ENCODE measurements at places on chromosomes 6 and 20.

DNA sequence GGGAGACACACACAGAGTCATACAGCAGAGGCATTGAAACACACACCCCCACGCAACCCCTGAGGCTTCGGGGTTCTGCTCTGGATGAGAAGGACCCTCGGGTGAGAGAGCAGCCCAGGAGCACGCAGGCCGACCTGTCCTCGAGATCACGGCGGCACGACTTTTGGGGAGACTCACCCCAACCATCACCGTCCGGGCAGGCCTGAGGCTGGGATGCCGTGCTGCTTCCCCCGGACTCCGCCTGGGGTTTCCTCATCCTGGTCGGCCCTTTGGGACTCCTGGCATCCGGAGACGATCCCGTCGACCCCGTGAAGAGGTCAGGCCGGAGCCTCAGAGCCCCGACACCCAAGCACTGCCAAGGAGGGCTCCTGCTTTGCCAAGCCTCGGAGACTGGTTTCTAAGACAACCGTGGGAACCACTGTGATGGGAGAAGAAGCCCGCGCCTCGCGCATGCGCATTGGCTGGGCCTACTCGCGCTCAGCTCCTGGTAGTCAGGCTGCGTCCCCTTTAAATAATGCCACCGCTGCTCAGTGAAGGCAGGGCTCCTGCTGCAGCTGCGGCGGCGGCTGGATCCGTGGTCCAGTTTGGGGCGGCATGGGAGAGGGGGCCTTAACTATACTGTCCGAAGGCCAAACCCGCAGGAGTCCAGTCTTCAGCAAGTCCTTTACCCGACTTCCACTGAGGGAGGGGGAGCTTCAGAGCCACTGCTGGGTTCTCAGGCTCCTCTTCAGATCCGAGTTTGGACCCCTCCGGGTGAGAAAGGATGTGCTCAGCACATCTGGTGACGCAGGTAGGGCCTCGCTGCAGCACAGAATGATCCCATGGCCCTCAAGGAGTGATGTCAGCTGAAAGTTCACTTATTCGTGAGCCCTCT lies 171.4 kb upstream of the ZNF337 start:
- peak; percentile 88 for DNase-seq

GRCh38 chr6:90131614-90132423 lies 164.8 kb downstream of the BACH2 start:
- peak; percentile 73 for DNase-seq

DNA sequence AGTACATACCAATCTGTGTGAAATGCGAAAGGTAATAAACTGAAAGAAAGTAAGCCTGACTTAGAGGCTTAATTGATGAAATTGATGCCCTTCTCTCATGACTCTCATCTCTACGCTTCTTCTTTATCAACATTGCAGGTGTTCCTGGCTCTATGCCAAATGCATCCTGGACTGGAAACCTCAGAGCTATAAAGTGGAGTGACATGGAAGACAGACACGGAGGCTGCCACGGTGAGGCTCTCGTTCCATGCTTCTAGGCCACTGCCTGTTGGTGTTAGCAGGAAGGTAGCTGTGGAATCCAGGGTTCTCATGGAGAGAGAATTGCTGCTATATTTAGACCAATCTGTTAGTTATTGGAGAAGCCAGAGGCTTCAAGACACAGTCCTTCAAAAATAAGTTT lies 73.2 kb downstream of the C6orf52 start:
- DNase-seq: no peak

GRCh38 chr6:45746046-45746445 lies 269.6 kb downstream of the CLIC5 start:
- DNase-seq: peak; percentile 32

DNA sequence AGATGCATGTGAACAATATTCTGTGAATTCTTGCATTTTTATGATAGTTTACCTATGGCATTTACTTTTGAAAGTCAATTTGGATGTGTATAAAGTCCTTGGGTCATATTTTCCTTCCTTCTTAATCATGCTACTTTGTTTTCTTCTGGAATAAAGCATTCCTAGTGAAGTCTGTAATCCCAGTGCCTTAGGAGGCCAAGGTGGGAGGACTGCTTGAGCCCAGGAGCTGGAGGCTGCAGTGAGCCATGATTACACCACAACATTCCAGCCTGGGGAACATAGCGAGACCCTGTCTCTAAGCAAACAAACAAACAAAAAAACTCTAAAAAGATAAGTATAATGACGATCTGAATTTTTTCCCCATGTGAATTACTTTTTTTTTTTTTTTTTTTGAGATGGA lies 69.7 kb upstream of the SYNCRIP start:
- DNase-seq: no peak

GRCh38 chr6:157150076-157150475 lies 173.2 kb downstream of the TMEM242 start:
- no peak for DNase-seq

DNA sequence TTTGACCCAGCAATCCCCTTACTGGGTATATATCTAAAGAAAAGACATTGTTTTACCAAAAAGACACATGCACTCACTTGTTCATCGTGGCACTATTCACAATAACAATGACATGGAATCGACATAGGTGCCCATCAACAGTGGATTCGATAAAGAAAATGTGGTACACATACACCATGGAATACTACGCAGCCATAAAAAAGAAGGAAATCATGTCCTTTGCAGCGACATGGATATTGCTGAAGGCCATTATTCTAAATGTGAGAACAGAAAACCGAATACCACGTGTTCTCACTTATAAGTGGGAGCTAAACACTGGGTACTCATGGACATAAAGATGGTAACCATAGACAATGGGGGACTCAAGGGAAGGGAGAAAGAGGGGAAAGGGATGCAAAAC lies 222.3 kb downstream of the RNGTT start:
- no peak for DNase-seq

Measured in AG20443 (cell line).